ENCODE measurements at places on chromosomes 4 and X. TPM values are rescaled to one million over a fixed set of nuclear protein-coding genes. Genes with fewer than 3 reads are reported as not detected.
A peak's percentile ranks its signal among the peaks of the same experiment; 100 is the strongest.

DNA sequence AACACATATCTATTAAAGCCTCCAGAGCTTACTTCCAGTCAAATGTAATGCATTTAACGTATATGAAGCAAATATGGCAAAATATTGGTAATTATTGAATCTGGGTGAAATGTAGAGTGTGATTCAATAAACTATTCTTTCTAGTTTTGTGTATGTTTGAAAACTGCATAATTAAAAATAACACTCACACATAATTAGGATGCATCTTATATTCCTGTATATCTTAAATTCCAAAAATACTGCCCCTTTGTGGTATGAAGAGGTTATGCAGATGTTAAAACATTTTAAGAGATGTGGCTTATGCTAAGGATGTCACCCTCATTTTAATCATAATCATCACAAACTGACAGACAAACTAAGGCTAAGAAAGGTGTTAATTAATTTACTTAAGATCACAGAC is 182.9 kb downstream of the COX18 start:
- DNase-seq, result no peak

SRD5A3 gene
- 7.3 TPM for total RNA-seq

- DNase-seq, result no peak
These were observed 17.4 kb downstream of the FHDC1 start for GRCh38 chr4:152953514-152953913.

DNA sequence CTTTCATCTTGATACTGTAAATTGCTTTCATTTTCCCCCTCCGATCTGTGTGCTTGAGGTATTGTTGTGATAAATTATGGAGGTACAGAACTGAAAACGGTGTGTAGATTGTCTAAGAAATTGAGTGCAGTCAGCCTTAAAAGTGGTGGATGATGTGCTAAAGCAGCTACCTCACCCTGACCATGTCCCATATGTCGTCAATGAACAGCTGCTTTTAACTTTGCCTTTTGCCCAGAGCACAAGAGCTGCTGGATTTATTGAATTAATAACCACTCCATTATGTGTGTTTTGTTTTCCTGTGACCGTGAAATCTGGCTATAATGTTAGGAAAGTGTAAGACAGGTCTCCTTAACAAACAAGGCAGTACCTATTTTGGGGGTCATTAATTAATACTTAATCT is 581.9 kb upstream of the PITX2 start:
- no peak for DNase-seq

GRCh38 chr4:180057891-180058671 is 2185.1 kb upstream of the TENM3 start:
- DNase-seq, result peak; percentile 75

DNA sequence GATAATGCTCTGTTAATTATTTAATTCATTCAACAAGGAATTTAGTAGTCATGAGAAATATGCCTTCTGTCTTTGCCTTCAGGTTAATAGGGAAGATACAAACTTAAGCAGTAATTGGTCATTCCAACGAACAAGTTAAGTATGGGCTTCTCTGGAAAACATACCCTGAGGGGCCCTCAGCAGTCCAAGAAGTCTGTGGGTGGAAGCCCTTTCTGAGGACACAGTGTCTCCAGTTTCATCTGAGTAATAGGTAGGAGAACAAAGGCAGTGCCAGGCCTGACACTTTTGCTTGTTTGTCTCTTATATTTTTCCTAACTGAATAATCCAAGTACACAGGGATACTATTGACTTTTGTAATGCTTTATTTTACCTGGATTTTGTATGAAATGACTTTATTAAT is 262.5 kb downstream of the FBXW7 start:
- no peak for DNase-seq

DNA sequence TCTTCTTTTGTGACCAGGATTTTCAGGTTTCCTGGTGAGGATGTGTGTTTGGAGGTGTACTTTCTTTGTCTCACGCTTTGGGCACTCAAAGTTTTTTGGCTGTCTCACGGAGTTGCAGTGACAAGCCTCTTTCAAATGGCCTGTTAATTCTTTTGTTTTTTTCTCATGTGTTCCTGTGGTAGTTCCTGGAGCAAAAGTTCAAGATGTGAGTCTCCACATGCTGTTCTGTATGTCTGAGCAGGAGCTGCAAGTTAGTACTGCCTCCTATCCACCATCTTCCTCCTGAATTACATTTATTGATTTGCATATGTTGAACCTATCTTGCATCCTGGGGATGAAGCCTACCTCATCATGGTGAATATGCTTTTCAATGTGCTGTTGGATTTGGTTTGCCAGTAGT is 118.5 kb downstream of the VSIG4 start:
- no peak for DNase-seq

GRCh38 chr4:67103001-67103747 is 442.1 kb downstream of the CENPC start:
- no peak for DNase-seq

GRCh38 chrX:124421898-124422655 is 75.7 kb downstream of the SH2D1A start:
- no peak for DNase-seq

DNA sequence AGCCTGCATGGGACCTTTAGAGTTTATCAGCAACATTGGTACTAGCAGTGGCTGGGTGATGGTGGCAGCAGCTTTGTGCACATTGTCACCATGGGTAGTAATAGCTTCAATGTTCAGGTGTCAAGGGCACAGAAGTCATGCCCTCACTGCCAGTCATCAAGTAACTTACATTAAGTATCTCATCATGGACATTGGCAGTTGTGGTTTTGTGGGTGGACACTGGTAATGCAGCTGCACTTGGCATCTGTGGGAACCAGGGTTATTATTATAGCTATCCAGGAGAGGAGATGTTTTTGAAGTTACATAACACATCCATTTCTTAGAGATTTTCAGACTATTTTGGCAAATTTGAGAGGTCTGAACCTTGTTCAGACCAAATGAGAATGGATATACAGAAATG is 243.2 kb upstream of the NOCT start:
- DNase-seq, result no peak

DNA sequence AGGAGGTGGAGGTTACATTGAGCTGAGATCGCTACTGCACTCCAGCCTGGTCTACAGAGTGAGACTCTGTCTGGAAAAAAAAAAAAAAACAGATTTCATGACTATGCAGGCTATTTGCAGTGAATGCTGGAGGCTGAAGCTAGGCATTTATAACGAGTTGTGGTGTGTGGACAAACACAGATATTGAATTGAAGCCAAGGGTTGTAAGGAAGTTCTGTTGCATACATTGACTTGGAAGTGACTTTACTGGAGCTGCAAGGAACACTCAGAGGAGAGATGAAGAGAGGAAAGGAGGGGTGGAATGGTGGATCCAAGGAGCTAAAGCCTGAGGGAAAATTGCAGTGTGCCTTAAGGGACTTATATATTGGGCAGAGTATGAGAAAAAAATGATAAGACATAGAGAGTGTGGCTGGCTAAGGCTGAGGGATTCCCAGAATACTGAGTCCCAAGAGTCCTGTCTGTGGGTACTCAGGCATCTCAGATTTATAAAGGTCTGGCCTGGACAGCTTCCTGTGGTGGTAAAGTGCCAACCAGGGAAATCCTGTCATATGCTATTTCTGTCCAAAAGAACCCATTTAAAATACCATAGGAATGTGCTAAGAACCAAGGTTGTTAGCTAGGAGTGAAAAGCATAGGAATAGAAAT is 87.8 kb upstream of the GUCY1A1 start:
- DNase-seq, result no peak

DNA sequence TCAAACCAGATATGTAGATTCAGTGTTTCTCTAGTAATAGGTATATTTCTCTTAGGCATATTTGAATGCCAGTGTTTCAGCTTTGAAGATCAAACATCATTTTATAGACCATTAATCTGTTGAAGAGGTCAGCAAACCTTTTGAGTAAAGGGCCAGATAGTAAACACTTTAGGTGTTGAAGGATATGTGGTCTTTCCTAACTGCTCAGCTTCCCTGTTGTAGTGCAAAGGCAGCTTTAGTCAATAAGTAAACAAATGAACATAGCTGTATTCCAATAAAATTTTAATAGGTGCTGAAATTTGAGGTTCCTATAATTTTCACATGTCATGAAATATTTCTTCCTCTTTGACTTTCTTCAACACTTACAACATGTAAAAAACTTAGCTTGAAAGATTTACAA is 201.6 kb downstream of the ADGRL3 start:
- DNase-seq, result no peak

ACSL1 gene
- total RNA-seq, result 98.6 TPM

TRO gene
- total RNA-seq, result 4.6 TPM

DNA sequence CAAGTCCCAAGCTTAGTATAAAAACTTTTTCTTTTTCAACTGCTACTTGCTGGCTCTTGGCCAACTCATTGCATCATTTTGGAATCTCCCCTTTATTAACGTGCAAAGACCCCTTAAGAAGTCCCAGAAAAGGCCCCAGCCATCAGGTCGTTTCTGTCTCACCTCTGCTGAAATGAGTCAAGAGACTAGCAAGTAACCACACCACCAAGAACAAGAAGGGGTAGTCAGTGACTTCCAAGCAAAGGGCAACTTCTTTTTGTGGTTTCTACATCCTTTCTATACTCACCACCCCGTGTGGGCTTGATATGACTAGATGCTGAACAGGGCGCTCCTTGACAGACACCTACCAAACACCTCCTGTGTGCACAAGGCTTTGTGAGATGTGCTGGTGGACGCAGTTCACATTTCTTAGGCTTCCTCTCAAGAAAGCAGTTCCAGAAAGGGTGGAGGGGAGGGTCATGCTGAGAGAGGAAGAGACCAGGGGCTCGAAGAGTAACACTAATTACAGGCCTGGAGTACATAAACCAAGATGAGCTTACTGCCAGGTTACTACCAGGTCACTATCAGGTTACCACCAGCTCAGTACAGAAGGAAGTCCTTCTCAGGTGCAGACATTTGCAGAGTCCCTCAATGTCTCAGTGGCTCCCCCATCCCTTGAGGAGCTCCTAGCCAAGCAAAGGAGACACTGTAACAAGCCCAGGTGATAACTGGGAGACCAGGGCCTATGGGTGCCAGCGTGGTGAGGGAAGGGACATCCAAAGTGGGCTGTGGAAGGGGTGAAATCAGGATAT is 19.3 kb downstream of the JAKMIP1 start:
- DNase-seq, result no peak

COL4A6 gene
- 6.1 TPM for total RNA-seq

GRCh38 chrX:70455366-70456202 is 10.9 kb downstream of the DLG3 start:
- DNase-seq, result no peak

DNA sequence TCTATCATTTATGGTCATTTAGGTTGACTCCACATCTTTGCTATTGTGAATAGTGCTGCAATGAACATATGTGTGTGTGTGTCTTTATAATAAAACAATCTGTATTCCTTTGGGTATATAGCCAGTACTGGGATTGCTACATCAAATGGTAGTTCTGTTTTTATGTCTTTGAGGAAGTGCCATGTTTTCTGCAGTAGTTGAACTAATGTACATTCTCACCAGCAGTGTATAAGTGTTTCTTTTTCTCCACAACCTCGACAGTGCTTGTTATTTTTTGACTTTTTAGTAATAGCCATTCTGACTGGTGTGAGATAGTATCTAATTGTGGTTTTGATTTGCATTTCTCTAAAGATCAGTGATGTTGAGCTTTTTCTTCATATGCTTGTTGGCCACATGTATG is 80.5 kb downstream of the ARHGAP6 start:
- DNase-seq, result no peak

DNA sequence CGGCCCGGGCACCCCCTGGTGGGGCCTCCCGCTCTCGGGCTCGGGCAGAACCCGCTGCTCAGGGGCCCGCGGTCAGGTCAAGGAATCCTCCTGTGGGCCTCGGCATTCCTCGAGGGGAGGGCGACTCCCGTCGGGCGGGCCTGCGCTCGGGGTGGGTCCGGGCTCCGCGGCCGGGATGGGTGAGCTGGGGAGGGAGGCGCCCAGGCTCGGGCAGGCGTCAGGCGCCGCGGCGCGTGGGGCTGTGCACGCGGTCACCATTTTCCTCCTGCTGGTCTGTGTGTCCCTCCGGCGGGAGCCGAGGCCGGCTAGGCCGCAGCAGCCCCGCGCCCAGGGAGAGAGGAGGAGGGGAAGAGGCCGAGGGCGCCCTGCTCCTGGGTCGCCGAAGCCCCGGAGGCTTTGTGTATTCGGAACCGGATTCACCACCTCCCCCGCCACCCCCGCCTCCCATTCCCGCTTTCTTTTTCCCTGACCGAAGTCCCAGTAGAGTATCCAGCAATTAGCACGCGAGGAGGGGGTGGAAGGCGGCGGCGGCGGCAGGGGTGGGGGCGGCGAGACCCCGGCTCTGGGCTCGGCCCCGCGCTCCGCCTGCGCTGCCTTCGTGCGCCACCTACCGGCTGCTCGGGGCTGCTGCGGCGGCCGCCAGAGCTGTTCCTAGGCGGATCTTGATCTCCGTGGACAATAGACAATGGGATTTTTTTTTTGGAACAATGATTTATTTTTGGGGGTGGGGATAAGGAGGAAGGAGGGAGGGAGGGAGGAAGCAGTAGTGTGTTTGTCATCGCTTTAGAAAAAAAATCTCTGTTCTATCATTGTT is 99.0 kb upstream of the MAML3 start:
- DNase-seq, result peak; percentile 92

- DNase-seq, result no peak
These were observed 94.4 kb downstream of the SOWAHB start for GRCh38 chr4:76803522-76803921.

DNA sequence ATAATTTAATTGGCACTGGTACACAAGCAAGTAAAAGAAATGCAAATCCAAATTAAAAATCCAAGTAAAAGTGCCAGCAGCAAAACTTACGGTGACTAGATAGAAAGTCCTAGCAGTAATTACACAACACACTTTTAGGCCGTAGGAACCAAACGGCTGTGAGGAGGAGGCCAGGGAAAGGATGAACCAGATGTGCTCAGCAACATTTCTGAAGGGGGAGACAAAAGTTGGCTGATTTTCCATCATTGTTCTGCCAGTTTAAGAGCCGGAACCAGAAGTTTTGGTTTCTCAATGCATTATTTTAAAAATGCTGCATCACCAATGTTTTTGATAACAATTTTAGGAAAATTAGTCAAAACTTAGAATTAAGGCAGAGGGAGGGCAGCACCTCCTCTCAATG is 68.7 kb upstream of the ENPP6 start:
- DNase-seq, result no peak

TSPYL2 gene
- total RNA-seq, result 34.2 TPM

- no peak for DNase-seq
These were observed 924 bp upstream of the IRAK1 start for GRCh38 chrX:154020536-154021115.

DNA sequence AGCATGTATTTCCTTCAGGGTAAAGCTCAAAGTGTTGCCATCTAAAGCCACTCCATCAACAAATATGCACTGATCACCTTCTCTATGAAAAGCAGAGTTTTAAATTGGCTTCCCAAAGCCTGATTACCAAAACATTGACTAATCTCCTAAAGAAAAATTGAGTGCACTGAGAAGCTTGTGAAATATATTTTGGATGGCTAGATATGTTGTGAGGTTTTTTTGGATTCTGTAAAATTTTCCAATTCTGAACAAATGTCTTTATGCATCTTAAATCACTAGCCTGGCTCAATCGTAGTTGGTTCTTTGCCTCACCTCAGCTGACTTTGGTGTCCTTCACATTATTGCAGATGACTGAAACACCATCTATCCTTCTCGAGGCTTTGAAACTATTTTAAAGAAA is 14.9 kb upstream of the EXOSC9 start:
- DNase-seq, result no peak

- no peak for DNase-seq
These were observed 195.1 kb downstream of the FBXW7 start for GRCh38 chr4:152340818-152341217.

SUPT20HL2 gene
- not detected for total RNA-seq

BTC gene
- total RNA-seq, result 0.35 TPM

Data from cardiac septum (tissue), 1 donor.